Progenitor cell of endocrine pancreas (in vitro differentiated cells): ENCODE measurements at places on chromosomes 12 and 14. TPM values are rescaled to one million over a fixed set of nuclear protein-coding genes. Genes with fewer than 3 reads are reported as not detected.

DNA sequence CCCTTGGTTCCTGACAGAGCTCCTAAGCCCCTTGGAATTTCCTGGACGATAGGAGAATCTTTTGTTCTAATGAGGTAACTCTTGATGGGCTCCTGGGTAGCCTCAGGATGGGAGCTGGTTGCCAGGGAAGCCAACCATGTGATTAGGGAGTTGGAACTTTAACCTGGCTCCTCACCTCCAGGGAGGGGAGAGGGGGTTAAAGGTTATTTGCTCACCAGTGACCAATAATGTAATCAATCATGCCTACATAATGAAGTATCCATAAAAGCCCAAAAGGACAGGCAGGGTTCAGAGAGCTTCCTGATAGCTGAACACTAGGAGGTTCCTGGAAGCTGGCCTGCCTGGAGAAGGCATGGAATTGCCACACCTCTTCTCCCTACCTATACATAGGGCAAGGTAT is 6.2 kb upstream of the CNOT2 start:
- H3K27me3 ChIP-seq, result no peaks in the 10 kb centered on the region
- no peak for DNase-seq
- peaks cover 20% of the 10 kb centered on the region for H3K36me3 ChIP-seq
- H3K4me3 ChIP-seq, result no peak overlapping the region
- H3K27ac ChIP-seq, result peak overlapping the region; percentile 39
- peaks cover 21% of the 10 kb centered on the region for H3K4me1 ChIP-seq

- H3K4me3 ChIP-seq, result no peak overlapping the region
- peaks cover 54% of the 10 kb centered on the region for H3K4me1 ChIP-seq
- DNase-seq, result no peak
- no peaks in the 10 kb centered on the region for H3K36me3 ChIP-seq
- peaks cover 8% of the 10 kb centered on the region for H3K27me3 ChIP-seq
Observed at GRCh38 chr12:106133136-106134087, 5.3 kb downstream of the NUAK1 start.

- peak overlapping the region; percentile 100 for H3K27ac ChIP-seq
- peaks cover 18% of the 10 kb centered on the region for H3K4me1 ChIP-seq
Observed at GRCh38 chr12:98595243-98595988, 1.9 kb downstream of the SLC25A3 start.

- no peak overlapping the region for H3K27ac ChIP-seq
- peaks cover 3% of the 10 kb centered on the region for H3K27me3 ChIP-seq
- H3K4me3 ChIP-seq, result no peak overlapping the region
- H3K36me3 ChIP-seq, result peaks cover 7% of the 10 kb centered on the region
Observed at GRCh38 chr14:103169954-103170353, 46.7 kb downstream of the TNFAIP2 start.

DNA sequence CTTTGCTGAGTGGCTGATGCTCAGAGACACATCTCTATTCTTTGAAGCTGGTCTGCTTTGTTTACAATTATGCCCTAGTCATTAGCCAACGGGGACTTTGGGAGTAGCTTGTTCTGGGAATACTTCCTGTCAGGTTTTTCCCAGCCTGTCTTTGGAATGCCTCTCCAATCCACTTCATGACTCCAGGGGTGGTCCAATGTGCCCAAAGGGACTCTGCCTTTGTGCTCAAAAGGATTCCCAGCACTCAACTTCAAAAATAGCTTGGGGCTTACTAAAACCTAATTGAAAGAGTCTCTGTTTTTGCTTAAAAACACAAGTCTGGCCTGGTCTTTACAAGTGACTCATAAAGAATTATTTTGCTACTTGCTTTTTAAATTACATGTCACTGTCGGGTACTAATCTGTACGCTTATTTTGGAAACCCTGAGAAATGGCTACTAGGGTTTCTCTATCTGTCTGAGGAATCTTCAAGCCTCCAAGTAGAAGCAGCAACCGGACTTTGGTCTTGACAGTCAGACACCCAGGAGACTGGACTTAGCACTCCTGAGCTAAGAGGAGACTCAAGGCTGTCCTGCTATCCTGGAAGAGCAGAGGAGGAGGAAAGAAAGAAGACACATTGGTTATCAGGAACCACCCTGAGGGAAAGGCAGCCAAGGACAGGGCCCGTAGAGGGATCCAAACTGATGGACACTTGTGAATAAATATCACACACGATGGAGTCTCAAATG is 20.7 kb downstream of the PHLDA1 start:
- peaks cover 5% of the 10 kb centered on the region for H3K27me3 ChIP-seq
- H3K36me3 ChIP-seq, result no peaks in the 10 kb centered on the region
- H3K4me1 ChIP-seq, result peaks cover 28% of the 10 kb centered on the region
- DNase-seq, result no peak
- no peak overlapping the region for H3K4me3 ChIP-seq

- no peaks in the 10 kb centered on the region for H3K36me3 ChIP-seq
- DNase-seq, result no peak
- H3K27ac ChIP-seq, result no peak overlapping the region
- no peaks in the 10 kb centered on the region for H3K27me3 ChIP-seq
Observed at GRCh38 chr12:85352016-85352415, 72.0 kb downstream of the ALX1 start.

- no peaks in the 10 kb centered on the region for H3K36me3 ChIP-seq
- peak overlapping the region; percentile 87 for H3K4me3 ChIP-seq
- DNase-seq, result no peak
- H3K27me3 ChIP-seq, result peaks cover 86% of the 10 kb centered on the region
Observed at GRCh38 chr14:60658211-60658690, 9.0 kb upstream of the SIX1 start.

DNA sequence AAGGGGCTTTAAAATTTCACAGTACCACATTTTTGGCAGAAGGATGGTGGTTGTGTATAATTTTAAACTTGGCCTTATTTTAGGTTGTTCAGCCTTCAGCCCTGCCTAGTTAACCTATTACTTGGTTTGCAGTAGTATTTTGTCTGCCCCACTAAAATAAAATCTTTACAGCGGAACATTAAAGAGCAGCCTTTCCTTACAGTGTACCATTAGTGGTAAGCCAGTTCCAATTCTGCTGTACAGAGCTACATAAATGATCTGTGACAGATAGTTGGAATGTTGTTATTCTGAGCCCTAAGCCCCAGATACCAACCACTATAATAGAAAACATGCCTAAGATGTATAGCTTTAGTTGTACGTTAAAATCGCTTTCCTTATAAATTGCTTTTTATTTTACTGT is 56.2 kb downstream of the SLC38A6 start:
- DNase-seq, result no peak
- no peaks in the 10 kb centered on the region for H3K36me3 ChIP-seq
- H3K4me1 ChIP-seq, result peaks cover under 1% of the 10 kb centered on the region
- H3K27me3 ChIP-seq, result no peaks in the 10 kb centered on the region

Gene DACT1
- total RNA-seq, result 5.5 and 8.2 TPM in 2 replicates
